Cortex of kidney (tissue), 1 donor: ENCODE measurements at places on chromosomes 3 and 15.

DNA sequence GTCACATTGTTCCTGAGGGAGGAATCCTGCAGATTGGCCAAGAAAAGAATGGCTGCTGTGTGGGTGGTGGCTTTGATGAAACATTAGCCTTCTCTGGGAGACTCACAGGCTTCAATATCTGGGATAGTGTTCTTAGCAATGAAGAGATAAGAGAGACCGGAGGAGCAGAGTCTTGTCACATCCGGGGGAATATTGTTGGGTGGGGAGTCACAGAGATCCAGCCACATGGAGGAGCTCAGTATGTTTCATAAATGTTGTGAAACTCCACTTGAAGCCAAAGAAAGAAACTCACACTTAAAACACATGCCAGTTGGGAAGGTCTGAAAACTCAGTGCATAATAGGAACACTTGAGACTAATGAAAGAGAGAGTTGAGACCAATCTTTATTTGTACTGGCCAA is 6.1 kb downstream of the PTX3 start:
- DNase-seq = no peak

- DNase-seq = no peak
Measured at GRCh38 chr3:117651246-117651645, 941.7 kb downstream of the TUSC7 start.

DNA sequence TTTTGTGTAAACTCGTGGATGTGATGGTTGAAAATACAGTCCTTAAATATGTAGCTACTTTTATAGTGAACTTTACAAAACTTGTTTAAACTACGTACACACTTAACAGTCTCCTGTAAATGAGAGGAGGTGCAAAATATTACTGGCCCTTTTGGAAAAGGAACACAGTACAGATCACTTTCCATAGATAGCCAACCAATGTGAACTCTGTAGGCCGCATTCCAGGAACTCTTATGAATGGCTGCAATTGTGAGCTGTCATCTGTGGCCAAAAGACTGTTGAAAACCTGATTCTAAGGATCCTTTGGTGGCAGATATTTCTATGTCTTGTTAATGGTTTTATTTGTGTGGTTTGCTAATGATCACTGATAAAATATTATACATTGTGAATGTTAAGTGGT is 6.2 kb downstream of the TSC22D2 start:
- no peak for DNase-seq

GRCh38 chr3:189202106-189202505 is 30.3 kb downstream of the TPRG1 start:
- no peak for DNase-seq
